Ovary (tissue), 10 donors: ENCODE measurements at places on chromosomes 13 and 19. TPM values are rescaled to one million over a fixed set of nuclear protein-coding genes. Genes with fewer than 3 reads are reported as not detected.

The SERPINE3 gene
- polyA plus RNA-seq = not detected

The CACNG6 gene
- not detected for polyA plus RNA-seq

The ZNF578 gene
- polyA plus RNA-seq = 3.8 TPM

The WDR88 gene
- polyA plus RNA-seq = not detected

DNA sequence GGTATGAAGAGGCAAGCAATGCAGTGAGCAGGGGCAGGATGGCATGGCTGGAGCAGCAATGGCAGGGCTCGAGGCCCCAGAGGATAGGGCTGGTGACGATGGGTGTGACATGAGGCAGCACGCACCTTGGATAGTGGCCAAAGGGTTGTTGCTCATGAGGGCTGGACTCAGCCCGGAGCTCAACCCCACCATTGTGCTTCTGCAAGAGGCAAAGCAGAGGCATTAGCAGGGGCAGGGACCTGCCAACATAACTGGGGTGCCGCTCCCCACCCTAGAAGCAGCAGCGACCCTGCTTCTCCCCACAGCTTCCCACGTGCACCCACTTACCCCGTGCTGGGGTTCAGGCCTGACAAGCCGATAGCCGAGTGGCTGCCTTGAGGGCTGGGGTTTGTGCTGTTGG, 15.8 kb downstream of the ZNF574 start:
- no peak overlapping the region for H3K27ac ChIP-seq
- no peak overlapping the region for H3K4me3 ChIP-seq
- H3K27me3 ChIP-seq = no peaks in the 10 kb centered on the region
- H3K4me1 ChIP-seq = peaks cover 3% of the 10 kb centered on the region

DNA sequence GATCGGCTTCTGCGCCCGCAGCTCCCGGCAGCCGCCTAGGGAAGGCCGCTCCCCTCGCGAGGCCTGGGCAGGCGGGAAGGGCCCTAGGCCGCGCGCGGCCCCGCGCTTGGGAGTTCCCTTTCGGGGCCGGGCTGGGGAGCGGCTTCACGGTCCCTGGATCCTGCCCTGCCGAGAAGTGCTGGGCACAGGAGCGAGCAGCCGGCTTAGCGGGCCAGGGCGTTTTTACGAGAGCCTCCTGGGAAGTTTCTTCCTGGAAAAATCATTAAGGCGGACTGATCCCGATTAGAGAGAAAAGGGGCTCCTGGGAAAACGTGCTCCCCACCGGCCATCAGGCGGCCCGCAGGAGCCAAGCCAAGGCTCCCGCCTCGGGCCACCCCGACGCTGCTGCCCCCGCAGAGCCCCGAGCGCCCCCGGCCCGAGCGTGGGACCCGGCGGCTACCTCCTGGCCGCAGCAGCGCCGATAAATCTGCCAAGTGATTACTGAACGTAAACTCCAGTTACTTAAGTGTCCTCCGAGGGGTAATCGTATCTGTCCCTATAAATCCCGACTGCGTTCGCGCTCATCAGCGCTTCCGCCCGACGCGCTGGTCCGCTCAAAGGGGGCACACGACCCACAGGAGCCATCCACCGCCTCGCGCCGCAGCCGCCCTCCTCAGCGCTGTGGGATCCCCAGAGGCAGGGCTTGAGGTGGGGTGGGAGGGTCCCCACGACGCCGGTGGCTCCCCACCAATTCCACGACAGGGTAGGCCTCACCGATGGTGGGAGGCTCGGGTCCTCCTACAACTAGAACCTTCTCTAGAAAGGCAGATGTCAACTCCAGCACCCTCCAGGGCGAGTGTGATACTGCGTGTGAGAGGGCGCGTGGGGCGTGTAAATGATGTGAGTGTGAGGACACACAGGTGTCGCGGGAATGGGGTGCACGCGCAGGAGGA, 2.8 kb downstream of the ZIC5 start:
- DNase-seq = peak; percentile 14
- peaks cover 5% of the 10 kb centered on the region for H3K4me1 ChIP-seq
- H3K27me3 ChIP-seq = peaks cover 22% of the 10 kb centered on the region
- H3K27ac ChIP-seq = no peak overlapping the region

GRCh38 chr13:111537115-111537728, 216.8 kb downstream of the TEX29 start:
- H3K4me3 ChIP-seq = no peak overlapping the region
- H3K27ac ChIP-seq = no peak overlapping the region
- DNase-seq = no peak
- H3K27me3 ChIP-seq = no peaks in the 10 kb centered on the region

- DNase-seq = no peak
- no peaks in the 10 kb centered on the region for H3K4me1 ChIP-seq
- no peaks in the 10 kb centered on the region for H3K27me3 ChIP-seq
- H3K27ac ChIP-seq = no peak overlapping the region
- H3K4me3 ChIP-seq = no peak overlapping the region
These were observed 171.5 kb downstream of the DLEU7 start for GRCh38 chr13:50672025-50672424.

GRCh38 chr19:19568802-19569756, 31.0 kb downstream of the CILP2 start:
- no peak overlapping the region for H3K27ac ChIP-seq
- no peak for DNase-seq
- no peaks in the 10 kb centered on the region for H3K27me3 ChIP-seq
- H3K4me1 ChIP-seq = no peaks in the 10 kb centered on the region
- H3K4me3 ChIP-seq = no peak overlapping the region

DNA sequence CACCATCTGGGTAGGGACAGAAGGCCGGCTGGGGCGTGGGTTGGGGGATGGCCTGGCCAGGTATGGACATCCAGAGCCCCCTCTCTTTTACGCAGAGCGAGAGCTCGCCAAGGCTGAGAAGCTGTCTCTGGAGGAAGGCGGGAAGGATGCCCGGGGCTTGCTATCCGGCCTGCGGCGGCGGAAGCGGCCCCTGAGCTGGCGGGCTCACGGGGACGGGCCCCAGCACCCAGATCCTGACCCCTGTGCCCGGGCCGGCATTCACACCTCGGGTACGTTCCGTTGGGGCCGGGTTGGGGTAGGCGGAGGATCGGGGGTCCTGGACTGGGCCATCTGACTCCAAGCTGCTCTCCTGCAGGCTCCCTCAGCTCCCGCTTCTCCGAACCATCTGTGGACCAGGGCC, 8.7 kb upstream of the SCN1B start:
- H3K36me3 ChIP-seq = peaks cover 4% of the 10 kb centered on the region
- no peak for DNase-seq
- no peak overlapping the region for H3K27ac ChIP-seq

DNA sequence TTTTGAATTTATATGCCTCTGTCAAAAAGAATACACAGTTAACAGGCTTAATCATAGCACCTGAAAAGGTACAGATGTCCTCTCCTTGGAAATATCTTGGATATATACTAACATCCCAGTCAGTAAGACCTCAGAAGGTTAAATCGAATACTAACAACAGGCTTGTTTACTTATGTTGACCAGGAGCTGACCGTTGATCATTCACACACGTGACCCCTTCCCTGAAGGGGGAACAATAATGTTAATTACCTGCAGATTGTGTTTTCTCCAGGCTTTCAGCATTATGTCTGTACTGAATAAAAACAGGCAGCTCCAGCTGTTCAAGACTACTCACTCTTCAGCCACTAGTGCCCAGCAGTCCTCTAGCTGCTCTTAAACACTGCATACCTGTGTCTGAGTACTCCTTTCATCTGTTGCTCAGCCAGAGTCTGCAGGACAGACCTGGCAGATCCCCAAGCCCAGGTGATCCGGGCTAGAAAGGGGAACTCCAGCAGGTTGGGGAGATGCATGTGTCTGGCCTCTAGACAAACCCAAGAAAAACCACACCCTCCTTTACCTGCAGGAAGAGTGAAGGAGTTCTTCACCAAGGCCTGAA, 163.9 kb downstream of the RNF17 start:
- H3K4me1 ChIP-seq = no peaks in the 10 kb centered on the region
- H3K27me3 ChIP-seq = no peaks in the 10 kb centered on the region
- no peak overlapping the region for H3K4me3 ChIP-seq
- no peak overlapping the region for H3K27ac ChIP-seq
- no peaks in the 10 kb centered on the region for H3K36me3 ChIP-seq

GRCh38 chr13:81762449-81762848, 1421.5 kb upstream of the SPRY2 start:
- no peak for DNase-seq
- no peaks in the 10 kb centered on the region for H3K36me3 ChIP-seq
- H3K4me3 ChIP-seq = no peak overlapping the region
- no peak overlapping the region for H3K27ac ChIP-seq

GRCh38 chr19:39919976-39920375, 14.5 kb downstream of the FCGBP start:
- no peaks in the 10 kb centered on the region for H3K27me3 ChIP-seq
- H3K4me3 ChIP-seq = no peak overlapping the region
- H3K4me1 ChIP-seq = no peaks in the 10 kb centered on the region
- no peak overlapping the region for H3K27ac ChIP-seq

DNA sequence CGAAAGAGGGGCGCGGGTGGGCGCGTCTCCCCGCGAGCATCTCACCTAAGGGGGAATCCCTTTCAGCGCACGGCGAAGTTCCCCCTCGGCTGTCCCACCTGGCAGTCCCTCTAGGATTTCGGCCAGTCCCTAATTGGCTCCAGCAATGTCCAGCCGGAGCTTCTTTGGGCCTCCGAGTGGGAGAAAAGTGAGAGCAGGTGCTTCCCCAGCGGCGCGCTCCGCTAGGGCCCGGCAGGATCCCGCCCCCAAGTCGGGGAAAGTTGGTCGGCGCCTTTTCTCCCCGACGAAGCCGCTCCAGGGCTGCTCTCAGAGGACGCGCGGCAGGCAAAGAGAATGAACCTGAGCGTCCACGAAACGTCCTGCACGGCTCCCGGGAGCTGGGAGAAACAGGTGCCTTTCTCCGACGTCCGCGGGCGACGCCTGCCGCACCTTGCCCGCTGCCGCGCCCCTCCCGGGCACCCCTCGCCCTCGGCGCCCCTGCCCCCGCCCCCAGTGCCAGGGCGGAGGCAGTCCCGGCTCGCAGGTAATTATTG, 366 bp upstream of the KL start:
- H3K36me3 ChIP-seq = no peaks in the 10 kb centered on the region
- H3K27ac ChIP-seq = no peak overlapping the region
- peaks cover 4% of the 10 kb centered on the region for H3K4me1 ChIP-seq
- peak; percentile 44 for DNase-seq
- peaks cover 3% of the 10 kb centered on the region for H3K27me3 ChIP-seq

DNA sequence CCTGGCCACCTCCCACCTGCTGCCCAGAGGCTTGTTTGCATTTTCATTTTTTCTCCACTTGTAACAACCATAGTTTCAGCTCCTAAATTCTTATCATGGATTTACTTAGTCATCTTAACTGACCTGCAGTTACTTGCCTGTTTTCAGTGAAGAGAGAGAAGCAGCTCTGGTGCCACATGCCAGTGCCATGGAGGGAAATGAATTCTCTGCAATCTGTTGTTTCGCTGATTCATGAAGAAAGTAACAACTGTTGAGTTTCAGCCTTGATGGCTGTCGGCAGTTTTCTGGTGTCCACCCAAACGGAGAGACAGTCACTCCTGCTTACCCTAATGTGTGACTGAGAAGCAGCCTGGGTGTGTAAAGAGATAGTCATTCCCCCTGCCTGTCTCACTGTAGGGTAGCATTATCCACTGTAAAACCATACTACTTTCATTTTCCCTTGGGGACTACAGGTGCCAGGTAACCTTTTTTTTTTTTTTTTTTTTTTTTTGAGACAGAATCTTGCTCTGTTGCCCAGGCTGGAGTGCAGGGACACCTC, 116.1 kb downstream of the DNAJC3 start:
- H3K36me3 ChIP-seq = no peaks in the 10 kb centered on the region
- H3K27ac ChIP-seq = no peak overlapping the region
- no peak overlapping the region for H3K4me3 ChIP-seq
- DNase-seq = no peak
- H3K4me1 ChIP-seq = no peaks in the 10 kb centered on the region
- H3K27me3 ChIP-seq = no peaks in the 10 kb centered on the region

- H3K36me3 ChIP-seq = no peaks in the 10 kb centered on the region
- no peak overlapping the region for H3K4me3 ChIP-seq
- peaks cover 2% of the 10 kb centered on the region for H3K4me1 ChIP-seq
These were observed 81.2 kb upstream of the STK24 start for GRCh38 chr13:98658131-98658530.

DNA sequence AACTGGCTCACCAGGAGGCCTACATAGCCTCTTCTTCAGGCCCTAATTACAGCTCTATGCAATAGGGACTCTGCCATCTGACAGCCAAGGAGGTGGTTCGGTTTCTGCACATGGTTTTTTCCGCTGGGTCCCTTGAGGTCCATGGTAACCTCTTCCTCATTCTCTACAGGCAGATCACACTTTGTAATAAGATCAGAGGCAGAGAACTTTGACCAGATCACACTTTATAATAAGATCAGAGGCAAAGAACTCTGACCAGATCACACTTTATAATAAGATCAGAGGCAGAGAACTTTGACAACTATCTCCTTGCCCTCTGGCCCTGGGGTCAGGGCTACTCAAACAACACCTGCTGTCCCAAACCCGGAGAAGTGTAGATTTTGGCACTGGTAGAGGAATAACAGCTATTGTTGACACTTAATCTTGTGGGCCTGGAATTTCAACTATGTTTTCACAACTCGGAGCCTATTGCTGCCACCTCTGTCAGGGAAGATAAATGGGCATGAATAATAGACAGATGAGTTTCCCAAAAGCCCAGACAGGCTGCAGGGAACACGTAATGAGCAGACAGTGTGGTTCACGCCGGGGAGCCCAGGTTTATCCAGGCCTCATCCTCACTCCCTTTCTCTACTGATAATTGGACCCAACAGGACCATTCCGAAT, 246.1 kb downstream of the UQCRFS1 start:
- no peaks in the 10 kb centered on the region for H3K27me3 ChIP-seq
- H3K27ac ChIP-seq = no peak overlapping the region
- peaks cover 3% of the 10 kb centered on the region for H3K4me1 ChIP-seq
- no peak for DNase-seq
- H3K4me3 ChIP-seq = no peak overlapping the region

DNA sequence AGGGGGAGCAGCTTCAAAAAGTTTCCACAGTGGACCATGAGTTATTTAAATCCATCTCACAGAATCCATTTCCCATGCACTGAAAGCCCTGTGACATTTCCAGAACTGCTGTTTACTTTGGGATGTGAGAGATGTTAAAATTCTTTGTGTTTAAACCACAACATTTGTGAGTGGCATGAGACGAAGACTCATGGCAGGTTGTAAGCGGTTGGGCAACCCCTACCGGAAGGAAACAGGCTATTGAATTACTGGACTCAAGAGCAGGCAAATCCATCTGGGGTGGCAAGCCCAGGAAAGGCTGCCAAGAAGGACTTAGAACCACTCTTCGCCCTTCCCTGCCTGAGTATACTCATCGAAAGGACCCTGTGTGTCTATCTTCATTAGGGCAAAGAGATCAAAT, 22.3 kb upstream of the CLDN10 start:
- H3K27ac ChIP-seq = no peak overlapping the region
- no peaks in the 10 kb centered on the region for H3K4me1 ChIP-seq
- no peaks in the 10 kb centered on the region for H3K27me3 ChIP-seq
- no peaks in the 10 kb centered on the region for H3K36me3 ChIP-seq
- no peak for DNase-seq

DNA sequence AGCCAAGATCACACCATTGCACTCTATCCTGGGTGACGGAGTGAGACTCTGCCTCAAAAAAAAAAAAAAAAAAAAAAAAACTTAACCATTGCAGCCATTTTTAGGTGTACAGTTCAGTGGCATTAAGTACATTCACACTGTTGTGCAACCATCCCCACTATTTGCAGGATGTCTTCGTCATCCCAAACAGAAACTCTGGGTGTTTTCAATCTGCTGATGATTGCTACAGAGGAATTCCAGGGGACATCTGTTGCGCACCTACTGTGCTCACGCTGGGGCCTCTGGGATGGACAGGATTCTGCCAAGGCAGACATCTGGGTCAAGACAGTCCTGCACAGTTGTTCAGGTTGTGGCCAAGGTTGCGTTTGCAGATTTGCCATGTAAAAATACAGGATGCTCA, 2.4 kb upstream of the APOC4 start:
- no peaks in the 10 kb centered on the region for H3K36me3 ChIP-seq
- H3K27ac ChIP-seq = no peak overlapping the region
- H3K4me1 ChIP-seq = peaks cover 4% of the 10 kb centered on the region
- DNase-seq = no peak
- no peaks in the 10 kb centered on the region for H3K27me3 ChIP-seq
